ENCODE measurements at places on chromosomes 4 and X. TPM values are rescaled to one million over a fixed set of nuclear protein-coding genes. Genes with fewer than 3 reads are reported as not detected.
A peak's percentile ranks its signal among the peaks of the same experiment; 100 is the strongest.

- H3K4me1 ChIP-seq = no peaks in the 10 kb centered on the region
Measured at GRCh38 chr4:61299316-61299715, 99.2 kb downstream of the ADGRL3 start.

The RNF212 gene
- 3.3 TPM for total RNA-seq

The EGF gene
- not detected for total RNA-seq

- no peaks in the 10 kb centered on the region for H3K36me3 ChIP-seq
- no peaks in the 10 kb centered on the region for H3K4me1 ChIP-seq
- H3K27ac ChIP-seq = no peak overlapping the region
Measured at GRCh38 chr4:165060938-165061337, 7.3 kb downstream of the TRIM75 start.

DNA sequence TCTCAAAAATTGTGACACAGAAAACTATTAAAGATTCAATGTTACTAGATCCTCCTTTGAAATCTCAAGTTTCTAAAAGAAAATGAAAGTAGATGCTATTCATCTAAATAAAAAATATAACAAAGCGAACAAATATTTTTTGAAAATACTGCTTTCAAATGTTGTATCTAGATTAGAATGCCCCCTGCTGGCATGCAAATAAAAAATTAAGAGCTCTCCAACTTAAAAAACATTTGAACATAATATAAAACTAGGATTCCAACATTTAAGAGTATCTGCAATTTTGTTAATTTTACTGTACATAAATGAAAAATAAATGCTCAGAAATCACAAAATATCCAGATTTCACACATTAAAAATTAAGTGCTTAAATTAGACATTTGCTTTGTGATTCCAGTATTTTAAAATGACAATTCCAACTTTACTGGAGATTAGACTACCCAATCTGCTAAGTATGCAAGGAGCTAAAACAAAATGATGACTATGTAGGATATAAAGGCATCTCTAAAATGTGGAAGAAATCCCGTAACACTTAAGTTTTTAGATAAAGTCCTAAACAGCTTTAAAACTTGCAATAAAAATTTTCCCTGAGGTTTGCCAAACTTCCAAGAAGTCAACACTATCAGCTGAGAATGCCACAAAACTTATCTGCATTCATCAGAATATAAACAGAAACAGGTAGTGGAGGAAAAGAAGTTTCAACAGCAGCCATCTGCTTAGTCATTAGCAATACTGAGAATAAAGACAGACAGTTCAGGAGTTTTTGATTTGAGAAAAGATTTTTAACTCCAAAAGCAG is 32.7 kb downstream of the DHX15 start:
- H3K27me3 ChIP-seq = no peaks in the 10 kb centered on the region
- DNase-seq = no peak
- no peak overlapping the region for H3K4me3 ChIP-seq
- peaks cover 46% of the 10 kb centered on the region for H3K4me1 ChIP-seq
- H3K36me3 ChIP-seq = peaks cover 57% of the 10 kb centered on the region

The TMSB15A gene
- total RNA-seq = not detected

- no peak overlapping the region for H3K4me3 ChIP-seq
- peaks cover 37% of the 10 kb centered on the region for H3K4me1 ChIP-seq
- DNase-seq = no peak
- peak overlapping the region; percentile 55 for H3K27ac ChIP-seq
Measured at GRCh38 chrX:19347916-19348315, 4.2 kb downstream of the PDHA1 start.

The CXorf51A gene
- total RNA-seq = not detected

DNA sequence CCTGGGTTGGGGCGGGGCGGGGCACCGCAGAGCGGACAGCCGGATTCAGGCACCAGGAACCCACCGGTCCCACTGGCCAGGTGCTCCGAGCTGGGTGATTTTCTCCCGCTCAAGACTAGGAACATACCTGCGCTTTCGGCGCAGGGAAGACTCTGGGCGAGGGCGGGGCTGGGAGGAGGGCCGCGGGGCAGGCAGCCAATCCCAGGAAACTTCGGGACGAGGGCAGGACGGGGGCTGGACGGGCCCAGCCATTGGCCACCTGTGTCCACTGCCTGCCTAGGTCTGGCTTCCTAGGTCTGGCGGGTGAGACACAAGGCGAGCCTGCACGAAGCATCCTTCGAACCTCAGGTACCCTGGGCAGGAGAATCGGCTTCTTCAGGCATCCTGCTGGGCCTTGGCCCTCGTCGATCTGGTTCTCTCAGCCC is 274 bp upstream of the ERVMER34-1 start:
- peaks cover 47% of the 10 kb centered on the region for H3K27me3 ChIP-seq
- H3K4me1 ChIP-seq = peaks cover 6% of the 10 kb centered on the region
- no peak overlapping the region for H3K27ac ChIP-seq
- peaks cover 2% of the 10 kb centered on the region for H3K36me3 ChIP-seq
- DNase-seq = no peak
- peak overlapping the region; percentile 62 for H3K4me3 ChIP-seq

GRCh38 chr4:19403786-19404370 is 847.8 kb upstream of the SLIT2 start:
- no peak for DNase-seq
- no peaks in the 10 kb centered on the region for H3K36me3 ChIP-seq
- H3K4me3 ChIP-seq = no peak overlapping the region
- no peaks in the 10 kb centered on the region for H3K4me1 ChIP-seq
- H3K27ac ChIP-seq = no peak overlapping the region

The UBE2K gene
- total RNA-seq = 69.5 TPM

The TRAM1L1 gene
- total RNA-seq = not detected

The F8A3 gene
- 12.8 TPM for total RNA-seq

Data from activated CD8-positive, alpha-beta T cell treated with anti-CD3 and anti-CD28 coated beads for 36 hours (primary cell).